CD4-positive, alpha-beta T cell treated with Interleukin-4 for 4 hours (primary cell): ENCODE measurements at places on chromosomes 12 and 14.

DNA sequence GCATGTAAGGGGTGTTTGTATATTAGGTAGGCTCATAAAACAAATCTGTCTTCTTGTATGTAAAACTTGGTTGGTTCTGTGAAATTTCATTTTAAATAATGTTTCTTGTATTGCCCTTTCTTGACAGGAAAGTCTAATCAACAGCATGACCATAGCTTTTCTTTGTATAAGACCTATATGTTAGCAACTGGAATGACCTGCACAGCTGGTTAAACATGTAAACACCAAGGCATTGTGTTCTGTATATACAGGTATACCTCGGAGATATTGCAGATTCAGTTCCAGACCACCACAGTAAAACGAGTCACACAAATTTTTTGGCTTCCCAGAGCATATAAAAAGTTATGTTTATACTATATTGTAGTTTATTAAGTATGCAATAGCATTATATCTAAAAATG lies 183.6 kb downstream of the ERC1 start:
- DNase-seq = no peak

GRCh38 chr14:54882521-54882920 lies 20.1 kb downstream of the GCH1 start:
- no peak for DNase-seq

DNA sequence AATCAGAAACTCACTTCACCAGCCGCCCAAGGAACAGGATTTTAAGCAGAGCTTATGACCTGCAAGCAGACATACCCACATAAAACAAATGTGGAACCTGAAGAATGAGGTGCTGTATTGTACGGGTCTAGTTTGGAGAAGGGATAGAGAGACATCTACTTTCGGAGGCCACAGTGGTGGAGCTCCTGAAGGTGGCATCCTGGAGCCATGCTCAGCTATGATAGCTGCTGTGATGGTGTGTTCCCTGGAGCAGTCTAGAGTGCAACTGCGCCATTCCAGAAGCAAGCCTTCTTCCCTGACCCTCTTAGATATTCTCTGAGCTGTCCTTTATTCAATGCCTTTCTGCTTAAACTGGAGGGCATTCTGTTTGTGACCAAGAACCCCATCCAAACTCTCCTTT lies 402.6 kb downstream of the FUT8 start:
- peak; percentile 9 for DNase-seq

GRCh38 chr14:68397822-68398221 lies 395.0 kb downstream of the ZFP36L1 start:
- no peak for DNase-seq

DNA sequence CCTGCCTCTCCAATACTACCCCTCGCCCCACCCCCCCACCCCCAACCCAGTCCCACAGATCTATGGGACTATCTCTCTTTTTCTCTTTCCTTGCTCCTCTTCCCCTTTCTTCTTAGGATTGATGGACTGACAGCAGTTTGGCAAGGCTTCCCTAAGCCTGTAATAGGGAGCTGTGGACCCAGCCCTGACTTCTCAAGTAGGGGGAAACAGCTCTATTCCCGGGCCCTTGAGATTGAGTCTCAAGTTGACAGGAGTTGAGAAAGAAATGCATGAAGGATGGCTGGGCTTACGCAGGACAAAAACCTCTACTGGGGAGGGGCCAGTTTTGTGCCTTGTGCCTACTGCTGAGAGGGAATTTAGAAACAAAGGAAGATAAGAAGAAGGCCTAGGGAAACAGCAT lies 60.4 kb downstream of the SMUG1 start:
- no peak for DNase-seq

- peak; percentile 41 for DNase-seq
Observed at GRCh38 chr12:779745-780734, 27.7 kb downstream of the WNK1 start.

DNA sequence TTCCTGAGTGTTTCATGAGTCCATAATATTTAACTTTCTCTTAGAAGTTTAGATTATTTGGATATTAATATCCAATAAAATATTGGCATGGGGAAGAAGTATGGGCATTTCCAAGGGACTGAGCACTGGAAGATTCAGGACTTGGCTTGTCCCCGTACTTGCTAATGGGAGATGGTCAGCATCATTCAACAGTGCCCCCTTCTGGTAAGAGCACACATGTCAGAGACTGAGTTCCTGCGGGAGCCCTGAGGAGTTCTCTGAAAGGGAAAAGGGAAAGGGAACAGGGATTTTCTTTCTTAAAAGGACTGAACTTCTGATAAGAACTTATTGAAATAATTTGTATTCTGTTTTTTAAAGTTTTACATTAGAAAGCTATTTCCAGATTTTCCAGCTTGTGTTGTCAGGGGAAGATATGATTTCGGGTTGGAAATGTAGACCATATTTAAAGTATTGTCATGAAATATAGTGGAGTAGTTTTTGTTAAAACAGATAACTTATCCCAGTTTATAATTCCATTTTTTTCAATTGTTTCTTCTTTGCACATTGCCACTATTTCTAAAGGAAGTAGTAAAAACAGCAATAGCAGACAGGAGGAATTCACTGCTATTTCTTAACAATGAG lies 59.8 kb upstream of the C12orf71 start:
- DNase-seq = peak; percentile 57

- no peak for DNase-seq
Observed at GRCh38 chr12:123232472-123232806, 502 bp downstream of the MPHOSPH9 start.

GRCh38 chr14:75165586-75166391 lies 10.6 kb downstream of the TMED10 start:
- no peak for DNase-seq

GRCh38 chr12:76879710-76880518 lies 1.1 kb upstream of the CSRP2 start:
- DNase-seq = no peak

GRCh38 chr14:97056086-97056485 lies 258.9 kb downstream of the VRK1 start:
- DNase-seq = no peak

DNA sequence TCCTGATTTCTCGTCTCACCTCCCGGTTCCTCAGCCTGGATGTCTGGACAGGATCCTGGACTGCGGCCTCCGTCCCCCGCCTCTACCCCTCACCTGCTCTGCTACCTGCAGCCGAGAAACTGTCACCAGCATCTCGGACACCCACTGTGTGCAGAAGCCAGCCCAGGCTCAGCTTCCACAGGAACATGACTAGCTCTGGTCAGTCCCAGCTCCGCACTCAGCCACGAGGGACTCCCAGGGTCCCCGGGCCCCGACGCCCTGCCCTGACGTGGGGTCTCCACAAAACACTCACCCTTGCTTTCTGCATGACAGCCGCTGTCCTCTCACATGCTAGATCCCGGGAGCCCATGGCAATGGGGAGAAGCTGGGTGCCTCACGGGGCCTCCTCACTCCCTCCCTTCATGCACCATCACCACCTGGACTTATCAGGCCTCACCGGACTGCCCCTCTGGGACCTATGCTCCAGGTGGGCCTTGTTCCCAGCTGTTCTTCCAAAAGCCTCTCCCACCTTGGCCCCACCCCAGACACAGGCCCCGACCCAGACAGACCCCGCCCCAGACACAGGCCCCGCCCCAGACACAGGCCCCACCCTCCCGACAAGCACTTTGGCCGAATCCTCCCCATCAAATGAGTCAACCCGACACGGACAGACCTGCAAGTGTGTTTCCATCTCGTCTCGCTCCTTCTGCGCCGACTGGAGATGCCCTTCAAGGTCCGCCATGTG lies 26.9 kb upstream of the ANKLE2 start:
- no peak for DNase-seq

- DNase-seq = no peak
Observed at GRCh38 chr12:230925-231671, 17.1 kb upstream of the SLC6A12 start.
